Right cardiac atrium (tissue), 5 donors: ENCODE measurements at places on chromosomes 12 and 14. TPM values are rescaled to one million over a fixed set of nuclear protein-coding genes. Genes with fewer than 3 reads are reported as not detected.

DNA sequence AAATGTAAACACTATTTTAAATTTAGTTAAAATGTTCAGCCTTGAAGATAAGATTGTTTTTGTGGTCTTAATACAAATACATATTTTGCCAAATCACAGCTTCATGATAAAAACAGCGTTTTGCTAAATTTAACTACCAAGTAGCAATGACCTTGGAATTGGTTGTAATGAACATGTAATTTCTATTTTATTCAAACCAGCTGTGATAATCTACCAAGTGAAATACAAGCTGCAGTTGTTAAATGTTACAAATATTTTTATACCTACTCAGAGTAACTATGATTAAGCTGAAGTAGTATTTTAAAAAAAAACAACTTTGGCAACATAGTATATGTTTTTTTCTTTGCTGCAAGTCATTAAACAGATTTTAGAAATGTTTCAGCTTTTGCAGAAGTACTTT, 96.2 kb downstream of the CPSF2 start:
- no peak for DNase-seq

CYP46A1 gene
- total RNA-seq: 8.1 TPM

DNA sequence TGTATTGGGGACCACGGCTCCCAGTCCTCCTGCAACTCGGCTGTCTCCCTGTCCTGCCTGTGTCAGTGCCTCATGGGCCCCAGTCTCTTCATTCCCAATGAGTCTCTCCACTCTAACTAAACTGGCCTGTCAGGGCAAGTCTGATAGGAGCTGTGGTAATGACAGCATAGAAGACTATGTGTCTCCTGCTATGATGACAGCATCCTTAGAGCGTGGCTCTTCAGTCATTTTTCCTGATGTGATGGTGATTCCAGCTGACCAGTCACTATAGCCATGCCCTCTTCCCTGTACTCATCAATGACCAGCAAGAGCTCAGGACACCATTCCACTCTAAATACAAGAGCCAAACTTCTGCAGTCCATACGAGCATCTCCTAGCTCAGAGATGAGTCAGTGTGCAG, 339.8 kb downstream of the PCNX1 start:
- no peak for DNase-seq

- DNase-seq: no peak
These were observed 116.4 kb upstream of the CCND2 start for GRCh38 chr12:4157122-4157521.

GRCh38 chr12:130170611-130171010, 8.3 kb downstream of the FZD10 start:
- DNase-seq: no peak

GABARAPL1 gene
- total RNA-seq: 302 TPM

DNA sequence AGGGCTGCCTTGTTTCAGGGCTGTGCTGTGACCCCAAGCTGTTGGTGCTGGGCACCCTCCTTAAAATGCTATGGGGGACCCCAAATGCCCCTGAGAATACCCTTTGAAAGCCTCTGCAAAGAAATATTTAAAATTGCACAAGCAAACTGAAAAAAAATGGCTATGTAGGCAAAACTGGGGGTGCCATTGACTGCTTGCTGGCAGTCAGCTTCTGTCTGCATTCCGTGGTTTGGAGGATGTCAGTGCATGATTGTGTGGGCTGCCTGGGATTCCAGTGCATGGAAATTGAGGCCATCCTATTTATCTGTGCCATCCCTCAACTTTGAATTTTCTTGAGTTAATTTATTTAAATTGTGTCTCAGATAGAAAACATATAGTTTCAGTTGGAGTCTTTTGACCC, 113.7 kb upstream of the RTL1 start:
- DNase-seq: no peak

EIF2S3B gene
- total RNA-seq: 0.43 TPM

FGF6 gene
- total RNA-seq: not detected

GRCh38 chr12:48459259-48459658, 13.1 kb upstream of the ANP32D start:
- no peak for DNase-seq

GRCh38 chr14:71116568-71117122, 209.4 kb downstream of the PCNX1 start:
- DNase-seq: no peak

SPRING1 gene
- total RNA-seq: 9.7 TPM

ADGRD1 gene
- total RNA-seq: 188 TPM

DNA sequence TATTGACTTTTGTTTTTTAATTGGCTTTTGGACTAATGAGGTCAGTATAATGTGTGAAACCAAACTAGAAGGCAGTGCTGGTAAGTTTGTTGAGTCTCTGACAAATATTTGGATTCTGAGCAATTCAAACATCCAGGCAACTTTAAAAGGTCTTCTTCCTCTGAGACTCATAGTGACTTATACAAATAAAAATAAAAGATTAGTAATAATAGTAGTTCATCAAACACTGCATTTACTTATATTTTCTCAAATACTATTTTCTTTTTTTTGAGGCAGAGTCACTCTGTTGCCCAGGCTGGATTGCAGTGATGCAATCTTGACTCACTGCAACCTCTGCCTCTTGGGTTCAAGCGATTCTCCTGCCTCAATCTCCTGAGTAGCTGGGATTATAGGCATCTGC, 337.9 kb downstream of the DAD1 start:
- DNase-seq: no peak

DNA sequence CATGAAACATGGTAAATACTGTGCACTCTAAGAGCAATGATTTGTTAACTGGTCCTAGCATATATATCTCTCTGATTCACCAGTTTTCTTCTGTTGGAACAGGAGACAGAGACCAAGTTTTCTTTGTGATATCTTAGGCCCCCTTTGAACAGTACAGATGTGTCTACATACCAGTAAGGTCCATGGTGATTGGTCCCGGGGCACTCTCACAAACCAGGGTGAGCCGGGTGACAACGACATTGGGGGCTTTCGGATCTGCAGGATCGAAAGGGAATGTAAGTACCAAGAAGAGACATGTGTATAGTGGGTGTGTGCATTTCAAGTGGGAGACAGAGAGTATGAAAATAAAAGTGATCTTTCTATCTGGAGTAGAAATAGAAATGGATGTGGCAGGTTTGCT, 11.3 kb upstream of the ERP27 start:
- no peak for DNase-seq

ARMH4 gene
- 5.4 TPM for total RNA-seq

RNASE7 gene
- not detected for total RNA-seq

RNU4-1 gene
- 2,904 TPM for total RNA-seq

GRCh38 chr12:116694653-116695463, 43.0 kb downstream of the SPRING1 start:
- DNase-seq: no peak

GRCh38 chr14:67735336-67736147, 33.9 kb downstream of the RDH12 start:
- DNase-seq: no peak

- DNase-seq: no peak
These were observed 2.7 kb downstream of the SPRYD3 start for GRCh38 chr12:53076461-53076860.

GRCh38 chr12:2853626-2854025, 3.2 kb downstream of the TEX52 start:
- DNase-seq: peak; percentile 88

EDDM3A gene
- not detected for total RNA-seq

DNA sequence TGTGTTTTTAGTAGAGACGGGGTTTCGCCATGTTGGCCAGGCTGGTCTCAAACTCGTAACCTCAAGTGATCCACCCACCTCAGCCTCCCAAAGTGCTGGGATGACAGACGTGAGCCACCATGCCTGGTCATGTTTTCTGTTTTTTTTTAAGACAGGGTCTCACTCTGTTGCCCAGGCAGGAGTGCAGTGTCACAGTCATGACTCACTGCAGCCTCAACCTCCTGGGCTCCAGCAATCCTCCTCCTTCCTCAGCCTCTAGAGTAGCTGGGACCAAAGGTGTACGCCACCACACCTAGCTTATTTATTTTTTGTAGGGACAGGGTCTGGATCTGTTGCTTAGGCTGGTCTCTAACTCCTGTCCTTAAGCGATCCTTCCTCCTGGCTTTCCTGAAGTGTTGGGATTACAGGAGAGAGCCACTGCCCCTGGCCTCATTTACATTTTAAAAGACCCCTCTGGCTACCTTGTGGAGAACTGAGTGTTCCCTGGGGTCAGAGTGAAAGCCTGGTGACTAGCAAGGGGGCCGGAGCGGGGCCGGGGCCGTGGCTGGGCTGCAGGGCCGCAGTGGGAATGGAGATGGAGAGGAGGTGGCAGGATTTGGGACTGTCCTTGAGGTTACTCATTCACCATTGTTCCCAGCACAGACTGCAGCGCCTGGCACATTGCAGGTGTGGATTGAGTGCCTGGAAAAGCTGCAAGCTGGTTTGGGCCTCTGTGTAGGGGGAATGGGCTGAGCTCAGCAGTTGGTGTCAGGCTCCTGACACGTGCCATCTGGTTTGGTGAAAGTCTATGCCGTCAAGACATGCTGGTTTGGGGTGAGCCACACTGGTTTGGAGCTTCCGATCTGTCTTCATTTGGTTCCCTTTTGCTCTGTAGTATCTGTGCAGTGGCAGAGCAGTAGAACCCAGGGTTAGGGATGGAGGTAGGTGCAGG, 18.1 kb downstream of the KMT5A start:
- DNase-seq: no peak

- DNase-seq: no peak
These were observed 46.0 kb downstream of the TECPR2 start for GRCh38 chr14:102408724-102409123.

LLPH gene
- total RNA-seq: 16.4 TPM

DNA sequence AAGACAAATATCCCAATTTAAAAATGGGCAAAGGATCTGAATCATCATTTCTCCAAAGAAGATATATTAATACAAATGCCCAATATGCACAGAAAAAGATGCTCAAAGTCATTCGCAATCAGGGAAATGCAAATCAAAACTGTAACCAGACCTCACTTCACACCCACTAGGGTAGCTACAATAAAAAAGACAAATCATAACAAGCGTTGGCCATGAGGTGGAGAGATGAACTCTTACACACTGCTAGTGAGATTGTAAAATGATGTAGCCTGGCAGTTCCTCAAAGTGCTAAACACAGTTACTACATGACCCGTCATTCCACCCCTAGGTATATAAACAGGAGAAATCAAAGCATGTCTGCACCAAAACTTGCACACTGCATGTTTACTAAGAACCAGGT, 30.4 kb downstream of the CDC42BPB start:
- no peak for DNase-seq

RNASE4 gene
- 20.0 TPM for total RNA-seq

GRCh38 chr12:33671676-33672075, 232.1 kb upstream of the SYT10 start:
- DNase-seq: no peak

DNA sequence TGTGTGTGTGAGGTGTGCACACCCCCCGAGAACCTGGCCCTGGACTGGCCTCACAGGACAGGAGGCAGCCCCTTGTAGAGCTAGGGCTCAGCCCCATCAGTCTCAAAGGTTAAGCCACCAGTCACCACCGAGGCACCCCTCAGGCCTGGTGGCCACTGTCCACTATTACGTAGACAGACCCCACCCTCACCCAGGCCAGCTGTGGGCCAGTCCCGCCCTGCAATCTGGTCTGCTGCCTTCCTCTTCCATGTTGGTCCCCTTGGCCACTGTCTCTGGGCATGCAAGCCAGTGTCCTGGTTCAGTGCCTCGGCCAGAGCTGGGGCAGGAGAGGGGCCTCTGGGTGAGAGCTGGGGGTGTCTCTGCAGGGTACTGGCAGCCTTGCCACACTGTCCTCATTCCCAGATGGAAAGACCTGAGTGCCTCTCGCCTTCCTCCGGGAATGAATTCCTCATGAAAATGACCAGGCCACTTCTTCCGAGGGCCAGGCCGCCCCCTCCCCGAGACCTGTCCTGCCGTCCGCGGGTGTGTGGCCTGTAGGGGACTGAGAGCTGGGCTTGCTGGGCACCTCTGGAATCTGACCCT, 897 bp upstream of the TEX22 start:
- DNase-seq: peak; percentile 23

- no peak for DNase-seq
These were observed 67.8 kb upstream of the GRIP1 start for GRCh38 chr12:66746489-66747201.

- no peak for DNase-seq
These were observed 44.0 kb downstream of the ARMH4 start for GRCh38 chr14:58107947-58108552.

DNA sequence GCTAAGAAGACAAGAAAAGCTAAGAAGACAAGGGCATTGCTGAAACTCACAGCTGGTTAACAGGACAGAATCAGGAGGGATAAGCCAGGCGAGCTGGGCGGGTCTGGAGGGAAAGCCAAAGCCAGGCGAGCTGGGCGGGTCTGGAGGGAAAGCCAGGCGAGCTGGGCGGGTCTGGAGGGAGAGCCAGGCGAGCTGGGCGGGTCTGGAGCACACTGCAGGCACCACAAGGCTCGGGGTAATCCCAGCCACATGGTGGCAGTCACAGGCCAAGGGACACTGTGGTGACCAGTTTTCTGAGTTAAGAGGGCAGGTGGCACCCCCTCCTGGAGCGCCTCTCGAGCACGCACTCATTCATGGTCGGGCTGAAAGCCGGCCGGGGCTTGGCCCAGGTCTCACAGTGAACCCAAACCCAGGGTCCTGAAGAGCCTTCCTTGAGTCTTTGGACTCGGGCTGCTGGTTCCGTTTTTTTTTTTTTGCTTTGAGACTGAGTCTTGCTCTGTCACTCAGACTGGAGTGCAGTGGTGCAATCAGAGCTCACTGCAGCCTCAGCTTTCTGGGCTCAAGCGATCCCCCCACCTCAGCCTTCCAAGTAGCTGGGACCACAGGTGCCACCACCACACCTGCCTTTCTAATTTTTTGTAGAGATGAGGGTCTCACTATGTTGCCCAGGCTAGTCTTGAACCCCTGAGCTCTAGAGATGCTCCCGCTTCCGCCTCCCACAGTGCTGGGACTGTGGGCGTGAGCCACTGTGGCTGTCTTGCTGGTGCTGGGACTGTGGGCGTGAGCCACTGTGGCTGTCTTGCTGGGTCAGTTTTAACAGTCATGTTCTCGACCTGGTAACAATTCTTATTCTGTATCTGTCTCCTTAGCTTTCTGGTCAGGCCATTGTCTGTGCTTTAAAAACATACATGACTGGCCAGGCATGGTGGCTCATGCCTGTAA, 40.2 kb downstream of the HSP90AA1 start:
- peak; percentile 91 for DNase-seq

DNA sequence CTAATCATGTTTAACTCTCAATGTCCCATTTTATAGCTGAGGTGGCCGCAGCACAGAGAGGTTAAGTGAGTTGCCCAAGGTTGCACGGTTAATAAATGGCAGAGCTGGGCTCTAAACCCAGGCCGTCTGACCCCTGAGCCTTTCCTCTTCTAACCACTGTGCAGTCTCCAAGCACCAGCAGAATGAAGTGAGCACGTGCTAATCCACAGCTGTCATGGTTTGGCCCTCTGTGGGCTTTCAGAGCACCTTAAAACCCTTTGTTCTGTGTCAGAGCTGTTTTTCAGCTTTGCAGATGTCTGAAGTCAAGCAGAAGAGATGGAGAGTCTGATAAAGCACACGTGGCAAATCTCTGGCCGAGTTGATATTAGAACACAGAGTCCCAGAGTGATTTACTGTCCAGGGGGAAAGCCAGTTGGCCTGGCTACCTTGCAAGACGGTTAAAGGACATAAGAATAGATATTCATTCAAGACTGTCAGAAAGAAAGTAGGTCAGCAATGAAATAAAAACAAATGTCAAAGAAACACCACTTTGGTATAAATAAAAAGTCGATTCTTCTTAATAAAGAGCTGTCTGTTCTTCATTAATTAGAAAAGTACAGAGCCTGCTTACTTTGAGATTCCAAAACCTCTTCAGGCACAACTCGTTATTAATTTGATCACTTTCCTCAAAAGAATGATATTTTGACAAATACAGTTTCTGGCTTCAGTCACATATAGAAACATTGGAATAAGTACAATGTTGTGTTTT, 107.3 kb downstream of the CRADD start:
- no peak for DNase-seq

GRCh38 chr14:81416194-81416952, 16.2 kb upstream of the STON2 start:
- DNase-seq: no peak
